Activated CD4-positive, alpha-beta memory T cell treated with anti-CD3 and anti-CD28 coated beads, Interleukin-2, amount 10 ng/mL, durations not matched to agents 7 days and 5 days (primary cell): ENCODE measurements at places on chromosomes 16 and 17. TPM values are rescaled to one million over a fixed set of nuclear protein-coding genes. Genes with fewer than 3 reads are reported as not detected.

BAIAP3 gene
- total RNA-seq = 3.9 TPM

SPIRE2 gene
- 1.8 TPM for total RNA-seq

KLHL36 gene
- 49.0 TPM for total RNA-seq

SULT1A4 gene
- total RNA-seq = 2.4 TPM

ZG16B gene
- total RNA-seq = 9.8 TPM

PTX4 gene
- not detected for total RNA-seq

PLEKHG4 gene
- 9.2 TPM for total RNA-seq

HS3ST3B1 gene
- total RNA-seq = 29.9 TPM

TP53TG3B gene
- not detected for total RNA-seq

NOG gene
- total RNA-seq = 0.25 TPM

STAT5B gene
- total RNA-seq = 163 TPM

SOST gene
- not detected for total RNA-seq

CALB2 gene
- not detected for total RNA-seq

PITPNC1 gene
- total RNA-seq = 31.1 TPM

NPIPB9 gene
- total RNA-seq = 2.7 TPM

MFSD6L gene
- total RNA-seq = not detected

METTL2A gene
- 16.7 TPM for total RNA-seq

CLEC18A gene
- 1.6 TPM for total RNA-seq

APOBR gene
- total RNA-seq = 20.9 TPM

HOXB2 gene
- 20.9 TPM for total RNA-seq

ZP2 gene
- total RNA-seq = 0.20 TPM

MARCHF10 gene
- total RNA-seq = not detected

HOXB7 gene
- total RNA-seq = 1.6 TPM

GIT1 gene
- 80.4 TPM for total RNA-seq

TOM1L1 gene
- total RNA-seq = 0.83 TPM

ZPBP2 gene
- total RNA-seq = not detected

ADCY9 gene
- total RNA-seq = 9.0 TPM

CPHXL2 gene
- total RNA-seq = not detected

OSGIN1 gene
- total RNA-seq = 0.88 TPM

C16orf87 gene
- total RNA-seq = 19.6 TPM

OR1A1 gene
- total RNA-seq = not detected

C16orf89 gene
- total RNA-seq = not detected

USP6 gene
- 0.10 TPM for total RNA-seq

NMRAL1 gene
- 56.2 TPM for total RNA-seq

MT3 gene
- 2.5 TPM for total RNA-seq

KCTD5 gene
- 39.8 TPM for total RNA-seq

ALOX15B gene
- not detected for total RNA-seq

KCTD11 gene
- 5.8 TPM for total RNA-seq

MT1M gene
- not detected for total RNA-seq

ATP2A1 gene
- 2.5 TPM for total RNA-seq

DHRS7C gene
- total RNA-seq = not detected

CLEC18C gene
- total RNA-seq = 0.35 TPM

AATK gene
- total RNA-seq = 1.8 TPM

SKAP1 gene
- 133 TPM for total RNA-seq

PYY gene
- not detected for total RNA-seq

CCL18 gene
- not detected for total RNA-seq

C17orf78 gene
- not detected for total RNA-seq
